ENCODE measurements at places on chromosomes 7 and 10.

DNA sequence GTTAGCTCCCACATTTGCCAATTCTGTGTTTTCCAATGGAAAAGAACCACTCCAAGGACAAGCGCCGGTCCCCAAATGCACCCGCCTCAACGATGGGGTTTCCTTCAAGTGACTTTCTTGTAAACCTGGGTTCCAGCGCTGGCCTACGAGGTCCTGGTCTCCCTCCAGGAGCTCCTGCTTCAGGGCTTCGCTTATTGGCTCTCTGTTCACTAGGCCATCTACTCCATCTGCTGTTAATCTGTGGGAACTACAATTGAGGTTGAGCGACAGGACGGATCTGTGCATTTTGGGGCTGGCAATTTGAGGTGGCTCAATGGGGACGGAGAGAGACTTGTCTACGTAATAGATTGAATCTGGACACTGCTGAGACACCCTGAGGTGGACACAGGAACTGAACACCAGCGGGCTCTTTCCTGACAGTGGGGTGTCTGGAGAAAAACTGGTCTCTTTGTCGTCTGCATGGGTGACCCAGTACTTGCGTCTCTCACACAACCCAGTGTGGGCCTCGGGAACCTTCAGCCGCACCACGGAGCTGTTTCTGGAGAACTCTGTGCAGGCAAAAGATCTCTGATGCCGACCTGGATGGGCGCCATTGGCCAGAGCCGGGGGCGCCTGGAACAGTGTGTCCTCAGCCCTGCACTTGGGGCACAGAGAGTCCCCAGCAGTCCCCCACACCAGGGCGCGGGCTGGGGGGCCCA lies 115.9 kb upstream of the ADAM12 start:
- DNase-seq: peak; percentile 59

GRCh38 chr10:10007957-10008356 lies 1009.7 kb upstream of the CELF2 start:
- DNase-seq: peak; percentile 88

DNA sequence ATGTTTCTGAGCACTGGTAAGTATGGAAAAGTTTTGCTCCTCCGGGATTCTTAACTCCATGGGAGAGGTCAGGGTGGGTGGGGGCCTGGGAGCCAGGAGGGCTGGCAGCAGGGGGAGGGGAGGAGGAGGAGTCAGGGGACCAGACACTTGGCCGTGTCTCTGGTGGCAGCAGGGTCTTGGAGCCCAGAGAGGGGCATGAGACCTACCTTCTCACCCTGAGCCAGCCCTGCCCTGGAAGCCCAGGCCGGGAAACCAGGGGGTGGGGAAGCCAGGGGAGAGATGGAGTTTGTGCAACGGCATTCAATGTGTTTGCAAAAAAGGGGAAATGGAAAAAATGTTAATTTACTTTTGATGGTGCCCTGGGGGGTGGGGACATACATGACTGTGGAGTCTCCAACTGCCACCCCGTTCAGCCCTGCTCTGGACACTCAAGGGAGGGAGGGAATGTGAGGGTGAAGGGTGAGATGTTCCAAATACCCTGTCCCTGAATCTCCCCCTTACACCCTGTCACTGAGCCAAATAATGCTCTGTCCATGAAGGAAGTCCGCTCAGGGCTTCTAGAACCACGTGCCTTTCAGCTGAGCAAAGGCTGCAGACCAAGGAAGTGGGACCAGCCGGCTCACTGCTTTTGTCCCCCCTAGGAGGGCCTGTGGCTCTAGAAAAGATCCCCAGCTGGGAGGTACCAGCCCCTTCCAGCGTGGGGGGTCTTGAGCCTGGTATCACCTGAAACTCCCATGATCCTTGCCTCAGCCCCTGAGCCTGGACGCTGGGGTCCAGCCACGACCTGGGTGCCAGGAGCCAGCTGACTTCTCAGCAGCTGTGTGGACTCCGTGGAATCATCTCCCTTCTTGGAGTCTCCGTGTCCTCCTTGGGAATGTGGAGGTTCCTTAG lies 48.3 kb downstream of the TMEM270 start:
- DNase-seq: peak; percentile 33

- no peak for DNase-seq
These were observed 46.6 kb downstream of the CLEC2L start for GRCh38 chr7:139570119-139570518.

DNA sequence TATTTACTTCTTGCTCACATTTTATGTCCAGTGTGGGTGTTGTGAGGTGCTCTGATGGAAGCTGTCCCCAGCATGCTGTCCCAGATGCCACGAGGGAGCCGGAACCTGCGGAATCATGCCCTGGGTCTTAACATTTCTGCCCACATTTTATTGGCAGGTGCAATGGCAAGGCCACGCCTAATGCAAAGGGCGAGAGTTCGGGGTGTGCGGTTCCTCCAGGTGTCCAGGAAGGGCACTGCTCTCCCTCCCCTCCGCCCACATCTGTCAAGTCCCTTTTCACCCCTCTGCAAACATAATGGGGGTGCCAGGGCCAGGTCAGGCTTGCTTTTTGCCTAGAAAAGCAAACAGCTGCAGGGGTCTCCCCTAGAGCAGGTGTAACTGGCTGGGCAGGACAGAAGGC lies 16.4 kb downstream of the PDAP1 start:
- no peak for DNase-seq

GRCh38 chr7:88278881-88279280 lies 27.8 kb downstream of the STEAP4 start:
- DNase-seq: no peak

DNA sequence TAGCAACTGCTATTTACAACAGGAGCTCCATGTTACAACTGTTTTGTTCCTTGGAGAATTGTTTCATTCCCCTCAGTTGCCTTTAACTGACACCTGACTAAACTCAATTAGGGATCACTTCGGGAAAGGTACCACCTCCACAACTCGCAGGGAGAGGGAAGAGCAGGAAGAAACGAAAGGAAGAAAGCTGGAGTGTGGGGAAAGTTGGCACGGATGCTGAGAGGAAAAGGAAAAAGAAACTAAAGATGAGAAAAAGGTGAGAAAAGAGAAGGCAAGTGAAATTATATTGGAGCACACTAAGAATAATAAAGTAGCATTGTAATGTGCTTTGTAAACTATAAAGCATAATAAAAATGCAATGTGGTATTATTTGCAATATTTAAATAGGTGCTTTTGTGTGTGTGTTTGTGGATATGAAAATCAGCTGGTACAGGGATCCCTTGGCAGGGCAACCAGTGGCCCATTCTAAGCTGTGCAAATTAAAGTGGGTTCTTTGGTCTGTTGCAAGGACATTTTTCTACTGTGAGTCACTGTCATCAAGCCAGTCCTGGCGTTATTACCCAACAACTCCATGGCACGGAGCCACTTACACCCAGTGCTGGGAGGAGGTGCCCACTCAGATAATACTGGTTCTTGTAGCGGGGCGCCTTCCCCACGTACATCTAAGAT lies 45.9 kb downstream of the HIPK2 start:
- DNase-seq: no peak

- DNase-seq: no peak
These were observed 200.9 kb downstream of the CXCL12 start for GRCh38 chr10:44183667-44184632.

GRCh38 chr10:17216217-17216900 lies 11.7 kb upstream of the VIM start:
- DNase-seq: no peak

GRCh38 chr10:114938856-114939193 lies 830 bp downstream of the TRUB1 start:
- peak; percentile 2 for DNase-seq

DNA sequence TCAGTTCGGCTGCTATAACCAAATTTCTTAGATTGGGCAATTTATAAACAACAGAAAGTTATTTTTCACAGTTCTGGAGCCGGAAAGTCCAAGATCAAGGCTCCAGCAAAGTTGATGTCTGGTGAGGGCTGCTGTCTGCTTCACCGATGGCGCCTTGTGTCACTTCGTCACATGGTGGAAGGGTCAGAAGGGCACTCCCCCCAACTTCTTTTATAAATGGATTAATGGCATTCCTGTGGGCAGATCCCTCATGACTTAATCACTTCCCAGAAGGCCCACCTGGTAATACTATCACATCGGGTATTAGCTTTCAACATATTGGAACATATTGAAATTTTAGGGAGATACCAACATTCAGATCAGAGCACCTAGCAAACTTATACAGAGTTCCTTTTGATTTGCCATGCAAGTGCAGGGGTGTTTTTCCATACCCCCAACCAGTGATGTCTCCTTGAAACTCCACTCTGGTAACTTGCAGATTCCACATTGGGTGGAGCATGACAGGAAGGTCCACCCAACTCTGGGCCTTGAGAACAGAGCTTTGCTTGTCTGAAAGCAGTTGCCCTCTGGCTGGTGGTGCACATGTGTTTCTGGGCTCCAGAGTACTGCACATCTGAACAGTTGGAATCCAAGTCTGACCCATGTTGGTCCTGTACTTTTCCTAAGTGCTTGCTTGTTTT lies 85.1 kb upstream of the KMT2E start:
- DNase-seq: no peak

DNA sequence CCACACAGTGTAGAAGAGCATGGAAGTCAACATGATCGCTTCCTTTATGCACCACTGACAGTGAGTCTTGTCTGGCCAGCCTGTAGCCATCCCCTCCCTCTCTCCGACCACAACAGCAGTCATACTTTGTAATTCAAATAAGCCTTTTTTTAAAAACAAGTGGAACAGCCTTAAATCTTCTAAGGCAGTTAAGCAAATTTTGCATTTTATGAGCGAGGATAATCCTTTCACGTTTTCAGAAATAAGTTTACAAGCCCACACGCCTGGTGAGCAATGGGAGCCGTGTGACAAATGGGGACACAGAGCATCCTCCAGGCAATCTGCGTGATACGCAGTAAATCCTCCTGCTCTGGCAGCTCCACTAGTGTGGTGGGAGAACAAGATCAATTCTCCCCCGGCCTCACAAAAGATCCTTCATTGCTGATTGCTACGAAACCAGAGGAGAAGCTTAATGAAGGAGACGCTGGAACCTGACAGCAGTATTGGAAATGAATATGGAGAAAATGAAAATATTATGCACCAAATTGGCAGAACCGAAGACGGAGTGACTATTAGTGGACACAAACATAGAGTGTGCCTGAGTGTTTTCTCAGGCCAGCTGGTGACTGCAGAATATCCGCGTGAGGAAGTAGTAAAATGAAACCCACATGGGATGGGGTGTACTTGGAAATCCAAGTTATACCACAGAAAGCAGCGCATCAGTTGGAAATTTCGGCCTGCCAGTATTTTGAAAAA lies 104.2 kb upstream of the CDCA7L start:
- DNase-seq: no peak

- DNase-seq: peak; percentile 51
These were observed 188.5 kb upstream of the BMPER start for GRCh38 chr7:33716581-33717477.

- DNase-seq: no peak
These were observed 16.3 kb upstream of the SH2B2 start for GRCh38 chr7:102270178-102270887.

DNA sequence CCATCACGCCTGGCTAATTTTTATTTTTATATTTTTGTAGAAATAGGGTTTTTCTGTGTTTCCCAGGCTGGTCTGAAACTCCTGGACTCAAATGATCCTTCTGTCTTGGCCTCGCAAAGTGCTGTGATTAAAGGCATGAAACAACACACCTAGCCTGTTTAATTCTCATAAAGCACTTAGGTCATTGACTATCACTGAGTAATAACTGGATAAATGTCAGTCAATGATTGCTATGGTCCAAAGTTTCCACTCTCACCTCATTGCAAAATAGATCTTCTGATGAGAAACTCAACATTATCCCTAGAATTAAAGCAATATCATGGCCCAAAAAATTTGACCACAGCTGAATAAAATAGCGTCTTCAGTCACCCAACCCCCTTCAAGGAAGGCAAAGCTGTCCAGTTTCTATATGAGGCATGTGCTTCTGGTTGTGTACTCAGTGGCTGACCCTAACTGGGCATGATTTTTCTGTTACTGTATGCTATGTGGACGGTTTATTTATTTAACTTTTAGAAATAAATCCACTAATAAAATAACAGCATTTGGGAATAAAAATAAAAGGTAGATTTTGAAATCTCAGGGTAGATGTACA lies 86.5 kb upstream of the LRRN3 start:
- no peak for DNase-seq

Measured in NAMALWA (cell line).